SJSA1 (cell line): ENCODE measurements at places on chromosomes 5 and 9. TPM values are rescaled to one million over a fixed set of nuclear protein-coding genes. Genes with fewer than 3 reads are reported as not detected.

Gene SCGB3A2
- total RNA-seq, result not detected in 2 replicates

- DNase-seq, result no peak
Measured at GRCh38 chr9:133538176-133538575, 3.7 kb downstream of the ADAMTSL2 start.

GRCh38 chr9:237141-237857 lies 22.6 kb downstream of the DOCK8 start:
- DNase-seq, result no peak

GRCh38 chr9:85117831-85118230 lies 448.3 kb downstream of the NTRK2 start:
- no peak for DNase-seq

GRCh38 chr9:105195259-105195658 lies 49.2 kb upstream of the SLC44A1 start:
- DNase-seq, result no peak
